Stimulated activated CD8-positive, alpha-beta memory T cell treated with anti-CD3 and anti-CD28 coated beads, Interleukin-15, amount 100 ng/mL, for 48 hours (primary cell): ENCODE measurements at places on chromosomes 2 and 18.

DNA sequence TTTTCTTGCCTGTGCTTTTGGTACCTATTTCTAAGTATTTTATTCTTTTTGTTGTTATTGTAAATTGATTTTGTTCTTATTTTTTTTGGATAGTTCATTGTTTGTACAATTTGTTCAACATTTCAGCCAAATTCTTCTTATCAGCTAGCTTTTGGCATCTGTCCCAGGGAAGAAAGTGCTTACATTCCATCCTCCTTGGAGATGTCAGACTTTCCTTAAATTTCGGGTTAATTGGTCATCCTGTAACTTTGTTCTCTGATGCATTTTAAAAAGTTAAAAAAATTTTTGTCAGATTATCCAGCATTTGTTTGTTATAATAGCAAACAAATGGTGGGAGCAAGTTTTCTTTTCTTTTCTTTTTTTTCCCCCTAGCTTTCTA, 60.3 kb downstream of the PTH2R start:
- DNase-seq: no peak

DNA sequence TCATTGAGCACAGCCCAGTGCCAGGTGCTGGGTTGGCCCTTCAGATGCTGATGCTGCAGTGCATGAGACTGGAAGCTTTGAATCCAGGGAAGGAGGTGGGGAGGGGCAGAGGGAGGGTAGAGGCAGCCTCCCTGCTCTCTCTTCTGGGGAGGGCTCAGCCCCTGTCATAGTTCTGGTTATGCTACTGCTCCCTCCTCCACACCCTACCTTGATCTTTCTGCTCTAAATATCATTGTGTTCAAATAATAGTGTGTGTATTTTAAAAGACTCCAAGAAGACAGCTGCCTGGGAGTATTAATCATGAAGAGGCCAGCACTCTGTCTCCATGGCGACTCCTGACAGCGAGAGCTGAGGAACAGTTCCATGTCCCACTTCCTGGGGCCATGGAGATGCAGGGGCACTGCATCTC, 3.8 kb upstream of the EGR4 start:
- no peak for DNase-seq

DNA sequence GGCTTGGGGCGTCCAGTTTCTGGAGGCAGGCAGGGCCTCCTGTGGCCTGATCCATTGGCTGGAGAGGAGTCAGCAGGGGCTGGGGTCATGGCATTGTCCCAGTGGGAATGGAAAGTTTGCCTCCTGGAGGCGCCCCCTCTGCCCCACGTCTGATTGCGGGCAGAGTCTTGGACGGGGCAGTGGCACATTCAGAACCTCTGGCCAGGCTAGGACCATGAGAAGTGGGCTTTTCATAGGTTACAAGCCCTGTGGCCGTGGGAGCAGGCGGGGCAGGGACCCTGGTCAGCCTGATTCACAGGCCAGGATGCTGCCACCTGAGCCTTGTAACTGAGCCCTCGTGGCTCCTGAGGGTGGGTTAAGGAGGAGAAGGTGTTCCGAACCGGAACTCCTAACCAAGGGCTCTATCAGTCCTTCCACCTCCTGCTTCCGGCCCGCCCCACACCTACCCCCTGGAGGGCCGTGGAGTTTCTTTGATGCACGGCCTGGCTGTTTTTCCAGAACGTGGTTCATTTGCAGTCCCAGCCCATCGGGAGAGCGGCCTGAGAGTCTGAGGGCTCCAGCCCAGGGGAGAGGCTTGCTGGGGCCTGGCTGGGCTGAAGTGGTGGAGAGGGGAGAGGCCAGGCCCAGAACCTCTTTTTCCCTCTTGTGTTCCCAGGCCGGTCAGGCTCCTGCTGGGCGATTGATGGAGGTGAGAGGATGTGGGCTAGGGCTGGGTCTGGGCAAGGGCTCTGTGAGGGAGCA, 43.9 kb upstream of the PLB1 start:
- no peak for DNase-seq

- no peak for DNase-seq
These were observed 319.2 kb downstream of the LRATD1 start for GRCh38 chr2:14951569-14952285.

DNA sequence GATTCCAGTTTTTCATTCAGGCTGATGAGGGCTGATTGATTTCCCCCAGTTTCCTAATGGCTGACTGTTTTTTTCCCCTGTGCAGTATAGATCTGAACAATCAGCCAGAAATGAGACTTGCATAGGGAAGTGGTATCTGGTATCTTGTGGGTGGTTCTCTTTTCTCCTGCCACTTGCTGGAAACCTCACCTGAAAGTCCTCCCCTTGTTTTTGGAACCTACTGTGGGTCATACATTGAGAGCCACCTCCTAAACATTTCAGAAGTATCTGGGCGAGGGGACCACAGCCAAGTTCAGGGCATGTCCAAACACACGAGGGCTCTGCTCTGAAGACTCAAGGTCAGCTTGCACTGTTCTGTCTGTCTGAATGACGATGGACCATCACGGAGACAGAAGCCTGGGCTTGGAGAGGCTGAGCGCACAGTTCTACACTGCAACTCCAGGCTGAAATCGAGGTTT, 19.3 kb downstream of the ALPK2 start:
- no peak for DNase-seq

DNA sequence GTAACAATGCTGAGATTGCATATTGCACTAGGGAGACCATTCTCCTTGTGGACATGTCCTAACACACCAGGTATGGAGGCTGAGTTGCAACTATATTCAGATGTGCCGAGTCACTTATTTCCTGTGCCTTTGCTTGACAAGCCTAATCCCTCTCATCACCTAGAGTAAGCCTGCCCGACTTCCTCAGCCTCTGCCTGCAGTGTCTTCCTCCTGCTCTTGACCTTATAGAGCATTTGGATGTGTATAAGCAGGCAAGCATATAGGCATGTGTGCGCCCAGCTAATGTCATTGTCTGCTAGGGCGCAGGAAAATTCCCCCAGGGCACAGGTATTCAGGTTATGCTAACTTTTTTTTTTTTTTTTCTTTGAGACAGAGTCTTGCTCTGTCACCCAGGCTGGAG, 316.9 kb downstream of the CDH2 start:
- DNase-seq: no peak

DNA sequence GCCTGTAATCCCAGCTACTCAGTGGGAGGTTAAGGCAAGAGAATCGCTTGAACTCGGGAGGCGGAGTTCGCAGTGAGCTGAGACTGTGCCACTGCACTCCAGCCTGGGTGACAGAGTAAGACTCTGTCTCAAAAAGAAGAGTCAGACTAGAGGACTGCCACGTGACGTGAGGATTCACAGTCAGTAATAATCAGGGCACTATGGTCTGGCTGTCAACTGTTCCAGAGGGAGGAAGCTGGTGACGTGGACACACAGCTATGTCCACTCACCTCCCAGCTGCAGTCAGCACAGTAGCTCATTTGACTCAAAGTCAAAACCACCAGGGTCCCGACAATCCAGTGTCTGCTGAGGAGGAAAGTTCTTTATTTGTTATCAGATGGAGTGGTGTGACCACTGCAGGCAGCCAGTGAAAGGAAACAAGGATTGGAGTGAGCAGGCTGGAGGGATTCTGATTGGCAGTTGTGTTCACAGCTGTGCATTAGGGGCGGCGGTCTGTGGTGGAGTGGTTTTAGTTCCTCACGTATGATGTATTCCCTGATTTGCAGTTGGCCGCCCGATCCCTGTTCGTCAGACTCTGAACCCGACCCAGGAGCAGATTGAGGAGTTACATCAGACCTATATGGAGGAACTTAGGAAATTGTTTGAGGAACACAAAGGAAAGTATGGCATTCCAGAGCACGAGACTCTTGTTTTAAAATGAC, 37.9 kb downstream of the MOGAT1 start:
- DNase-seq: no peak

DNA sequence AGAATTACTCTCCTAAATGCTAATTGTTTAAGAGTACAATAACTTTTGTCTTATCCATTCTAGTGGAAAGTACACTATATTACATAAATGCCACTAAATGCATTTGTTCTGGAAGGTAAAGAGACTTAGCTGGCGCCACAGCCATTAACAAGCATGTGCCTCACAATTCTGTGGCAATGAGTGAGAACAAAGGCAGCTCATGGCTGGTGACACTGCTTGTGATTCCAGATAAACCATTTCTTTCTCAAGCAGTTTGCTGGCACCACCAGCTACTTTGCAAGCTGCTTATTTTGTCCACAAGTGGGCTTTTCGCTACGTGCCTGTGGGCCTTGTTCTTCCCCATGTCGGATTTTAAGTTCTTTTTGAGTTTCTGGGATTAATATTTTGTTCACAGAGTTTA, 147.6 kb upstream of the SMAD7 start:
- DNase-seq: no peak

- DNase-seq: no peak
These were observed 56.1 kb upstream of the C2orf15 start for GRCh38 chr2:99085421-99085820.
